Chondrocyte (in vitro differentiated cells): ENCODE measurements at places on chromosomes 4 and X. TPM values are rescaled to one million over a fixed set of nuclear protein-coding genes. Genes with fewer than 3 reads are reported as not detected.

Gene ALAS2
- not detected in 3 replicates for total RNA-seq

Gene MAGEA11
- total RNA-seq: not detected in 3 replicates

Gene HTATSF1
- 28.5 to 39.3 TPM (median 29.4 TPM) in 3 replicates for total RNA-seq

Gene FRMPD4
- total RNA-seq: 0.10 to 0.22 TPM in 2 of 3 replicates, not detected in the other

Gene TGIF2LX
- total RNA-seq: not detected in 3 replicates

Gene KCND1
- total RNA-seq: 1.4 to 1.7 TPM (median 1.6 TPM) in 3 replicates

Gene CXCR3
- total RNA-seq: not detected in 3 replicates

Gene CXCL13
- total RNA-seq: not detected in 3 replicates

- no peak for DNase-seq
- H3K36me3 ChIP-seq: no peaks in the 10 kb centered on the region
- H3K4me1 ChIP-seq: peaks cover 3% of the 10 kb centered on the region
- H3K4me3 ChIP-seq: no peak overlapping the region
These were observed 14.1 kb upstream of the PAPSS1 start for GRCh38 chr4:107734120-107734519.

GRCh38 chr4:146245850-146246249 lies 31.5 kb downstream of the REELD1 start:
- no peak for DNase-seq
- no peak overlapping the region for H3K27ac ChIP-seq
- no peaks in the 10 kb centered on the region for H3K27me3 ChIP-seq
- peaks cover 4% of the 10 kb centered on the region for H3K36me3 ChIP-seq
- no peak overlapping the region for H3K4me3 ChIP-seq
- peaks cover 15% of the 10 kb centered on the region for H3K4me1 ChIP-seq

DNA sequence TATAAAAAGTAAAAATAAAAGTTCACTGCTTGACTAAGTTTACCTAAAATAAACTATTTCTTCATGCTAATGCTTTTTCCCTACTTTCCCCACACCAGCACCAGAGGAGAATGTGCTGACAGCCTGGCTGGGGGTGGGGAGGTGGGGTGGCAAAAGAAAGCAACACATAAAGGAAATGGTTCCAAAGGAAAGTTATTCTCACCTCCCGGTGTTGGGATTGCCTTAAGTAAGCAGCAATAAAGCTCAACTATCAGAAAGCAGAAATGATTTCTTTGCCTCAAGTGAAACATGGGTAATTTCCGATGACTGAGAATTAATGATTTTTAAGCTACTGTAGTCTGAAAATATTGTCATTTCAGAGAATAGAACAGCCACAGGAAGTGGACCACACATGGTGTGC lies 84.5 kb upstream of the DKK2 start:
- H3K4me1 ChIP-seq: peaks cover 42% of the 10 kb centered on the region
- H3K36me3 ChIP-seq: peaks cover 2% of the 10 kb centered on the region
- H3K27me3 ChIP-seq: no peaks in the 10 kb centered on the region
- DNase-seq: no peak

DNA sequence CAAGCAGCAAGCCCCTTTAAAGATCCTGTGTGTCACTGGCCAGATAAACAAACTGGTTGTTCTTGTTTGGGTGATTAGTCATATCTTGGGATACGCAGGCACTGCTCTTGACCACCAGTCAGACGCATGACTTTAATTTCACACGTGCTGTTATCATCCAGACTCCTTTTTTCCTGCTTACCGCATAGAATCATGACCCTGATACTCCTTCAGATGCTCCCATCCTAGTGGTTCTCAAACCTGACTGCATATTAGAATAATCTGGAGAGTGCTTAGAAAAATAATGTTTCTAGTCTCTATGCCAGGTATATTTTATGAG lies 78.8 kb downstream of the CLDN22 start:
- peaks cover 46% of the 10 kb centered on the region for H3K4me1 ChIP-seq
- DNase-seq: no peak
- H3K27ac ChIP-seq: peak overlapping the region; percentile 9
- H3K36me3 ChIP-seq: peaks cover 16% of the 10 kb centered on the region
- no peaks in the 10 kb centered on the region for H3K27me3 ChIP-seq

DNA sequence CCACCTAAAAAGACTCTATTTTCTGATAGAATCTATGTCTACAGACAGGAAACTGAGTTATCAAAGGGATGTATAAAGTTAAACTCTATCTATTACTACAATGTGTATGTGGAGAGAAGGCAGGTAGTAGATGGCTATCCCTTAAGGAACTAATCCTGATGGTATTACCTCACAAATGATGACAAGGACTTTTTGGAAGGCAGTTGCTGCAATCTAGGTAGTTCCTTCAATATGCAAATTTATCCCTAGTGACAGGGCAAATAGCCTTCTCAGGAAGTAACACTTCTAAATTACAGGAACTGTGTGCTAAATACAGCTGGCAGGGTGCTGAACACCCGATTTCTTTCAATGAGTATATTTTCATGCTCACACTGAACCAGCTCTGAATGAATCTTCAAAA lies 177.4 kb downstream of the COL25A1 start:
- H3K27me3 ChIP-seq: no peaks in the 10 kb centered on the region
- no peak overlapping the region for H3K27ac ChIP-seq
- H3K36me3 ChIP-seq: peaks cover 1% of the 10 kb centered on the region
- H3K4me1 ChIP-seq: peaks cover 6% of the 10 kb centered on the region
- no peak overlapping the region for H3K4me3 ChIP-seq

DNA sequence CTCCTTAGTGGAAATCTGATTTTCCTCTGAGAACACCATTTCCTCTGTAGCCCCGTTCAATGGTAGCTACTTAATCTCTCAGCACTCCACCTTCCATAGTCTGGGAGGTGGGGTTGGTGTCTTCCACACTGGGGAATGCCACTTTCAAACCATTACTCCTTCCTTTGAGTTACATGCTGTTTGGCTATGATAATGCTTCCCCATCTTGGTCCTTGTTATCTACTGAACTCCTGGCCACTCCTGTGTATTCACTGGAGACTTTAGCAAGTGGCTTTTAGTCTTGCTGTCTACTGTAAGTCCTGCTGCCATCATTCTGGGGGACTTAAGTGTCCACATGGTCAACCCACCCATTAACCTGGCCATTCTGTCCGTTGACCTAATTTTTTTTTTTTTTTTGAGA lies 63.9 kb upstream of the SMIM10 start:
- H3K27ac ChIP-seq: no peak overlapping the region
- no peak for DNase-seq
- H3K27me3 ChIP-seq: no peaks in the 10 kb centered on the region
- no peak overlapping the region for H3K4me3 ChIP-seq
- H3K4me1 ChIP-seq: no peaks in the 10 kb centered on the region
- H3K36me3 ChIP-seq: no peaks in the 10 kb centered on the region

DNA sequence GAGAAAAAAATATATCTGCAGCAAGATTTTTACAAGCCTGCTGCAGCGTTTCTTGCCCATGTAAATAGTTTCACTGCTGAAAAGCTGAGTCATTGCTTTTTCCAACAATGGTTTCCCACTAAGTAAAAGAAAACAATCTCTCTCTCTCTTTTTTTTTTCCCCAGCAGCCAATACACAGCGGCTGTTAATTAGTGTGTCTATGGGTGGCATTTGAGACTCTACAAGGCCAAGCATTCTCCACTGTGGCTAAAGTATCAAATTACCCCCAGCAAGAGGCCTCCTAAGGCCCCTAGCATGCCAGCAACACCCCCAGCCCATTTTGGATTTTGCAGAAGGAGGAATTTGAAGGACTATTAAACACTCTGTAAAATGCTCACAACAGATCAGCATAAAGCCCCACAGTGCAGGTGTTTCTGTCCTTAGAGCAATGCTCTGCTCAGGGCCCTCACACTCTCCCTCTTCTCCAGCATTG lies 837.4 kb downstream of the TRIML1 start:
- H3K27me3 ChIP-seq: no peaks in the 10 kb centered on the region
- H3K27ac ChIP-seq: peak overlapping the region; percentile 80
- H3K4me1 ChIP-seq: peaks cover 24% of the 10 kb centered on the region
- DNase-seq: no peak

- H3K27me3 ChIP-seq: no peaks in the 10 kb centered on the region
- H3K4me3 ChIP-seq: no peak overlapping the region
- no peaks in the 10 kb centered on the region for H3K36me3 ChIP-seq
- no peak for DNase-seq
- H3K4me1 ChIP-seq: peaks cover 27% of the 10 kb centered on the region
- H3K27ac ChIP-seq: peak overlapping the region; percentile 60
These were observed 75.0 kb downstream of the MGST2 start for GRCh38 chr4:139740531-139741041.

GRCh38 chr4:2062168-2062807 lies 3.2 kb downstream of the NAT8L start:
- no peak overlapping the region for H3K4me3 ChIP-seq
- H3K36me3 ChIP-seq: no peaks in the 10 kb centered on the region
- no peaks in the 10 kb centered on the region for H3K4me1 ChIP-seq
- no peak overlapping the region for H3K27ac ChIP-seq
- H3K27me3 ChIP-seq: peaks cover 6% of the 10 kb centered on the region

- no peaks in the 10 kb centered on the region for H3K36me3 ChIP-seq
- H3K27ac ChIP-seq: no peak overlapping the region
- no peaks in the 10 kb centered on the region for H3K27me3 ChIP-seq
- DNase-seq: no peak
- H3K4me3 ChIP-seq: no peak overlapping the region
- H3K4me1 ChIP-seq: peaks cover 5% of the 10 kb centered on the region
These were observed 1587.9 kb upstream of the ADGRL3 start for GRCh38 chr4:59612235-59612634.

GRCh38 chr4:23878912-23879732 lies 10.7 kb downstream of the PPARGC1A start:
- H3K36me3 ChIP-seq: no peaks in the 10 kb centered on the region
- no peak overlapping the region for H3K27ac ChIP-seq
- no peak for DNase-seq
- H3K4me3 ChIP-seq: no peak overlapping the region
- no peaks in the 10 kb centered on the region for H3K27me3 ChIP-seq
- peaks cover 34% of the 10 kb centered on the region for H3K4me1 ChIP-seq

- no peaks in the 10 kb centered on the region for H3K36me3 ChIP-seq
- H3K4me1 ChIP-seq: no peaks in the 10 kb centered on the region
- H3K27ac ChIP-seq: no peak overlapping the region
- H3K27me3 ChIP-seq: peaks cover 2% of the 10 kb centered on the region
- no peak overlapping the region for H3K4me3 ChIP-seq
These were observed 47.6 kb upstream of the UPRT start for GRCh38 chrX:75226280-75226679.

DNA sequence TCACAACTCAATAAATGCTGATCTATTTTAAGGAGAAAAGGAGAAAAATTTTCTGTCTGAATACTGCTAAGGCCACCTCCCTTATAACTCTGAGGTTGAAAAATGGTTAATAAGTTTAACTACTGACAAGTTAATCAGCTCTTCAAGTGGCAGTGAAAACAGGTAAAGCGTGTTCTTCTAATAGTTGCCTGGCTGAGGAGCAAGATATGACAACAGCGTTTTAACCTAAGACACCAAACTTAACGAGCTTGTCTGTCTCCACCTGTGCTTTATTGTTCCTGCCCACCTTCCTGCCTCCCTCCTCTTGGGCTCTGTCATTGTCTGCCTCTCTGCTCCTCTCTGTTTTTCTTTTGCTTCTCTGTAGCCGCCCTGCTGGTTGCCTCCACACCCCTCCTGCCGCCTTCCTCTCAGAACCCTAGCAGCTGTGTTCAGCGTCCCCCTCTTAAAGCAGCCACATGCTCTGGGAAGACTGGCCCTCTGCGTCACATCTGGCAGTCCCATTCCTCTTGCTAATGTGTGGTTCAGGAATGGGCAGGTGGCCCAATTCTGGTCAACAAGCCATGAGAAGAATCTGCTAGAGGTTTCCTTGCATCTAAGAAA lies 4.3 kb upstream of the TSPAN5 start:
- DNase-seq: no peak
- H3K4me3 ChIP-seq: no peak overlapping the region
- no peaks in the 10 kb centered on the region for H3K36me3 ChIP-seq
- peaks cover 26% of the 10 kb centered on the region for H3K4me1 ChIP-seq
- H3K27me3 ChIP-seq: no peaks in the 10 kb centered on the region

GRCh38 chr4:185958094-185958747 lies 110.7 kb upstream of the TLR3 start:
- H3K36me3 ChIP-seq: peaks cover 2% of the 10 kb centered on the region
- DNase-seq: no peak
- no peaks in the 10 kb centered on the region for H3K4me1 ChIP-seq
- H3K27me3 ChIP-seq: peaks cover 5% of the 10 kb centered on the region

- H3K27me3 ChIP-seq: peaks cover 2% of the 10 kb centered on the region
- DNase-seq: no peak
- peaks cover 2% of the 10 kb centered on the region for H3K4me1 ChIP-seq
- H3K36me3 ChIP-seq: peaks cover 3% of the 10 kb centered on the region
These were observed 28.2 kb upstream of the CHRNA9 start for GRCh38 chr4:40306976-40307375.

- H3K4me1 ChIP-seq: peaks cover 27% of the 10 kb centered on the region
- H3K36me3 ChIP-seq: no peaks in the 10 kb centered on the region
- DNase-seq: no peak
- H3K27ac ChIP-seq: no peak overlapping the region
- no peaks in the 10 kb centered on the region for H3K27me3 ChIP-seq
These were observed 112.8 kb downstream of the LUZP4 start for GRCh38 chrX:115402299-115402698.

DNA sequence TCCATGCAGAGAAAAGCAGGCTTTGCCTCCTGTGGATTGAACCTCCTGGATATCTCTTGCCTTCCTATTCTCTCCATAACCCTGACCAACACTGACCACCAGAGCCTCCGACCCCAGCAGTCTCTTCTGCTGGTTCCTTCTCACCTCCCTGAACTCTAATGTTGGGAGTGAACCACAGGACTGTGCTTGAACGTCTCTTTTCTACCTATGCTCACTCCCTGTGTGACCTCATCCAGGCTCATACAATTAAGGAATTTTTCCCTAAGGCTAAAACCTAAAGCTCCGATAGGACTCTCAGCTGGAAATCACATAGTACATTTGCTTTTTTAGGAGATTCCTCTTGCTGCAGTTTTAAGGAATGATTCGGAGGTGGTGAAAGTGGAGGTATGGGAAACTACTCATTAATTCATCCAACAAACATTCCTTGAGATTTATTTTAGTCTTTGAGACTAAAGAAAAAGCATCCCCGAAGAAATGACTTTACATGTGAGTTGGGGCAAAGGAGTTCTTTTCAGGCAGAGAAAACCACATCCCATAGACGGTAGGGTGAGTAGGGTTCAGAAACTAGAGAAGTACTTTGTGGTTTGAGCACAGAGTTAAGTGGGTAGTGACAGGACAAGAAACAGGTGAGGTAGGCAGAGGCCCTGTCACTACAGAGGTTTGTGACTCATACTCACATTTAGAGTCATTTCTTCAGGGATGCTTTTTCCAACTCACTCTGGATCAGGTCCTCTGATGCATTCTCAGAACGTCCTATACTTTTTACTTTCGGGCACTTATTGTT lies 30.8 kb downstream of the NDNF start:
- peaks cover 4% of the 10 kb centered on the region for H3K4me1 ChIP-seq
- H3K4me3 ChIP-seq: no peak overlapping the region
- no peak for DNase-seq
- no peak overlapping the region for H3K27ac ChIP-seq
- H3K27me3 ChIP-seq: peaks cover 9% of the 10 kb centered on the region
- H3K36me3 ChIP-seq: no peaks in the 10 kb centered on the region

DNA sequence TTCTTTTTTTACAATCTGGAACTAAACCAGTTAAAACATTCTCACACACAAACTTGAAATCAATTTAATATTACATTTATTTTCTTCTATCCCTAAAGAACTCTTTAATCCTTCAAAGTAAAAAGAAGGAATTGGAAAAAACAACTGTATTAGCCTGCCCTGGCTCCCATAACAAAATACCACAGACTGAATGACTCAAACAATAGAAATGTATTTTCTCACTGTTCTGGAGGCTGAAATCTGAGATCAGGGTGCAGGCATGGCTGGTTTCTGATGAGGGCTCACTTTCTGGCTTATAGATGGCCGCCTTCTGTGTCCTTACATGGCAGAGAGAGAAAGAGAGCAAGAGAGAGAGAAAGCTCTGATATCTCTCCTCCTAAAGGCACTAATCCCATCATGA lies 149.4 kb downstream of the PDGFRA start:
- H3K4me1 ChIP-seq: peaks cover 21% of the 10 kb centered on the region
- H3K27ac ChIP-seq: peak overlapping the region; percentile 84
- DNase-seq: no peak
- H3K27me3 ChIP-seq: no peaks in the 10 kb centered on the region
- H3K36me3 ChIP-seq: peaks cover 2% of the 10 kb centered on the region
